ENCODE measurements at places on chromosomes 7 and 10. TPM values are rescaled to one million over a fixed set of nuclear protein-coding genes. Genes with fewer than 3 reads are reported as not detected.

GRCh38 chr10:93165367-93165766 is 91.7 kb downstream of the CYP26A1 start:
- no peak for DNase-seq
- peaks cover 4% of the 10 kb centered on the region for H3K4me1 ChIP-seq
- H3K36me3 ChIP-seq, result no peaks in the 10 kb centered on the region

DNA sequence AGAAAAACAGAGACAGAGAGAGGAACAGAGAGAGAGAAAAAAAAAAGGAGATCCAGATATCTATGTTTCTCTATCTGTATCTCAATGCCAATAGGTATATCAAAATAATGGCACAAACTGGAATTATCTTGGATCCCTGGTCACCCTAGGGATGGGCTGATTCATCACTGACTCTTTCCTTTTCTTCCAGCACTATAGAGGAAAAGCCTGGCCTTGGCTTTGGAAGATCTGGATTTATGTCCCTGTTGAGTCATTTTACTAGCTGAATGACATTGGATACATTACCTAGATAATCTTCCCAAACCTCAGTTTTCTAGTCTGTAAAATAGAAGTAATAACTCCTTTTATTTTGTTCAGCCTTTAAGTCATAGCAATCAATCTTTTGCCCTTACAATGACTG is 152.8 kb upstream of the GDF10 start:
- no peak overlapping the region for H3K4me3 ChIP-seq
- H3K27ac ChIP-seq, result no peak overlapping the region
- no peak for DNase-seq
- H3K4me1 ChIP-seq, result no peaks in the 10 kb centered on the region
- H3K36me3 ChIP-seq, result no peaks in the 10 kb centered on the region

GRCh38 chr7:29330136-29330535 is 135.6 kb downstream of the CHN2 start:
- H3K4me1 ChIP-seq, result no peaks in the 10 kb centered on the region
- no peaks in the 10 kb centered on the region for H3K27me3 ChIP-seq
- DNase-seq, result no peak
- no peak overlapping the region for H3K4me3 ChIP-seq
- H3K36me3 ChIP-seq, result no peaks in the 10 kb centered on the region

GRCh38 chr10:30413996-30414576 is 19.9 kb upstream of the MAP3K8 start:
- DNase-seq, result no peak
- H3K27me3 ChIP-seq, result no peaks in the 10 kb centered on the region
- H3K4me3 ChIP-seq, result no peak overlapping the region
- no peak overlapping the region for H3K27ac ChIP-seq
- H3K36me3 ChIP-seq, result no peaks in the 10 kb centered on the region

DNA sequence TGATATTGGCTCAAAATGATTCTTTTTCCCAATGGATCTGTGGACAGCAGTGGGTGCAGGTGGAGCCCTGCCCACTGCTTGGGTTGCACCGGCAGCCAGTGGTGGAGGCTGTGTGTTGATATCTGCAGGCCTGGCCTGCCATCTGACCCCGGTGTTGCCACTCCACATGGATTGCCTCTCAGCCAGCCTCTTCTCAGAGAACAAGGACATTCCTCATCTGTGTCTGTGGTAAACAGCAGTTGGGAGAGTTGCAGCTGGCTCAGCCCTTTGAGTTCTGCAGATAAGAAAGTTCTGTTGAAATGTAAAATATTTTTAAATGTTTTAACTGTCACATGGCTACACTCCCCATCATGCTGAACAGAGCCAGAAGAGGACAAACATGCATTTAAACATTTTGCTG is 374.9 kb upstream of the CELF2 start:
- peaks cover 5% of the 10 kb centered on the region for H3K4me1 ChIP-seq
- no peak overlapping the region for H3K4me3 ChIP-seq
- DNase-seq, result no peak
- H3K27ac ChIP-seq, result no peak overlapping the region
- no peaks in the 10 kb centered on the region for H3K36me3 ChIP-seq

GRCh38 chr7:117212969-117213877 is 109.6 kb downstream of the WNT2 start:
- H3K4me3 ChIP-seq, result no peak overlapping the region
- no peak overlapping the region for H3K27ac ChIP-seq
- no peaks in the 10 kb centered on the region for H3K27me3 ChIP-seq
- no peaks in the 10 kb centered on the region for H3K36me3 ChIP-seq
- no peaks in the 10 kb centered on the region for H3K4me1 ChIP-seq

DNA sequence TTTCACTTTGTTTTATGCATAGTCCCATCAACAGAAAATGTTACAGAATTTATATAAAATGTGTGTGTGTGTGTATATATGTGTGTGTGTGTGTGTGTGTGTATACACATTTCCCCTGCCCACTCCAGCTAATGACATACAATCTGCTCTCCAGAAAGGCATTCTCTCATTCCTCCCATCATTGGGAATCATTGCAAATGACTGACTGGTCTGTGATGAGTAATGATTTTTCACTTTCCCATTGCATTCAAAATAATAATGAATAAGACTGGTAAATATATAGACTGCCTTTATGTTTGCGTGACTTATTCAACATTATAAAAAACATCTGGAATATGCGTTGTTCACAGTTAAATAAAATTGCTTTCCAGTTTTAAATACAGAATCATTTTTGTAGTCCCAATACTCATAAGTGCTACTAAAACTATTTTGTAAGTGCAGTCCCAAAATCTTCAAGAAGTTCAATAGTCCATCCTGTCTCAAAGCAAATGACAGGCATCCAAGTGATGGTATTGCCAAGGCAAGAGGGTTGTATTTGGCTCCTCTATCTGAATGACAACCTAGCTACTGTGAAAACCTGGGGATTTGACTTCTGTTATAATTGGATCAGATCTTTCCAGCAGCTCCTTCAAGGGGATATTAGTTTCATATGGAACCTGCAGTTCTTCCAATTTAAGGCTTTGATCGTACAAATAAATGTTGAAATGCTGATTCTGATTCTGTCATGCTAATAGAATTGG is 150.9 kb downstream of the POLR1F start:
- H3K36me3 ChIP-seq, result no peaks in the 10 kb centered on the region
- H3K27me3 ChIP-seq, result no peaks in the 10 kb centered on the region
- H3K4me3 ChIP-seq, result no peak overlapping the region
- H3K27ac ChIP-seq, result no peak overlapping the region
- no peaks in the 10 kb centered on the region for H3K4me1 ChIP-seq

The SLC18A2 gene
- total RNA-seq, result 0.24 TPM

The SLC25A13 gene
- total RNA-seq, result 104 TPM

The PDZD7 gene
- total RNA-seq, result 0.79 TPM

Data from endodermal cell (in vitro differentiated cells).